Keratinocyte (primary cell): ENCODE measurements at places on chromosomes 6 and 20. TPM values are rescaled to one million over a fixed set of nuclear protein-coding genes. Genes with fewer than 3 reads are reported as not detected.

Gene RIPPLY2
- 0.37 to 0.76 TPM (median 0.60 TPM) in 3 replicates for polyA plus RNA-seq

GRCh38 chr6:151647976-151648639 lies 154.3 kb downstream of the CCDC170 start:
- DNase-seq, result no peak

DNA sequence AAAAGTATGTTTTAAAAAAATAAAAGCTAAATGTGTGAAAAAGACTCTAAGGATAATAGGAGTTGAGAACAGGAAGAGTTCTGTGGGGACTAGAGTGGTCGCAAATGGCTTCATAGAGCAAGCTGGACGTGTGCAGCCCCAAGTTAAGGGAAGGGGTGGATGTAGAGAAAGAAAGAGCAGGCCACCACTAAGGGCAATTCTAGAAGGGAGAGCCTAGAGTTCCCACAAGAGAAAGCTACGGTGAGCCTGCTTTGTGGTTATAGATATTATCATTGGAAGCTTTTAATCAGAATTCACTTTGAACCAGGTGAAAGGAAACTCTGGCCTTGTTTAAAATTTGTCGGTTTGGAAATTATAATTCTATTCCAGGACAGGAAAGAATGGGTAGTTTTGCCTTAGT lies 101.6 kb downstream of the HIVEP2 start:
- DNase-seq, result no peak

DNA sequence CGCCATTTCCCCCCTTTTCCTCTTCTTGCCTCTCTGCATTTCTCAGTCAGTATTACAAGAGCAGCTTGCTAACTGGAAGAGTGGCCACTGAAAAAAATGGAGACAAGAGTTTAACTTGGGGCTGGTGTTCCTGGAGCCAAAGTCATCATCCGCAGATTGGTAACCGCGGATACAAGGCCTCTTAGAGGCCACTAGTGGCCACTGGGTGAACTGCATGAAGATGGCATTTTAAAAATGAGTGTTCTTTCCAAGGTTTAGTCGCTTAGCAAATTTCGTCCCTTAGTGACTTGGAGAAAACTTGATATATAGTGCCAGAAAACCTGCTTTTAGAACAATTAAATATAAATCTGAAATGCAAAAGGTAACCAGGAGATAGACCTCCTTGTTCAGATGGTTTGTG lies 4.8 kb downstream of the F13A1 start:
- DNase-seq, result no peak

GRCh38 chr6:142913036-142913510 lies 31.9 kb downstream of the HIVEP2 start:
- DNase-seq, result no peak

DNA sequence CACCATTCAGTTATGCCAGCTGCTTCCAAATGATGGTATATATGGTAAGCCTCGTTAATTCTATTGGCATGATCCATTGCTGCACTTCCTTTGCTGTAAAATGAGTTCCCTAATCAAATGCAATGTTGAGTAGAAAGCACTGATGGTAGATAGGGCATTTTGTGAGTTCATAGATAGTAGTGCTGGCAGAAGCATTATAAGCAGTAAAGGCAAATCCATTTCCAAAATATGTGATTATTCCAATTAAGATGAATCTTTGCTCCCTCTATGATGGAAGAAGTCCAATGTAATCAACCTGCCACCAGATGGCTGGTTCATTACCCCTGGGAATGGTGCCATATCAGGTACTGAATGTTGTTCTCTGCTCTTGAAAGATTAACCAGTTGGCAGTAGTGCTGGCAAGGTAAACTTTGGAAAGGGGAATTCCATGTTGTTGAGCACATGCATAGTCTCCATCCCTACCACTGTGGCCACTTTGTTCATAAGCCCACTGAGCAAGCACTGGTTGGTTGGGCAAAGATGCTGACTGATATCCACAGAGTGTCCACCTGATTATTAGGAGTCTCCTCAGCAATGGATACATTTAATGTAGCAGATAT lies 5.6 kb upstream of the TBPL1 start:
- no peak for DNase-seq

GRCh38 chr6:39453241-39453640 lies 130.7 kb upstream of the KCNK16 start:
- no peak for DNase-seq

Gene SIRPG
- 0.04 to 0.17 TPM in 2 of 3 replicates, not detected in the other for polyA plus RNA-seq

DNA sequence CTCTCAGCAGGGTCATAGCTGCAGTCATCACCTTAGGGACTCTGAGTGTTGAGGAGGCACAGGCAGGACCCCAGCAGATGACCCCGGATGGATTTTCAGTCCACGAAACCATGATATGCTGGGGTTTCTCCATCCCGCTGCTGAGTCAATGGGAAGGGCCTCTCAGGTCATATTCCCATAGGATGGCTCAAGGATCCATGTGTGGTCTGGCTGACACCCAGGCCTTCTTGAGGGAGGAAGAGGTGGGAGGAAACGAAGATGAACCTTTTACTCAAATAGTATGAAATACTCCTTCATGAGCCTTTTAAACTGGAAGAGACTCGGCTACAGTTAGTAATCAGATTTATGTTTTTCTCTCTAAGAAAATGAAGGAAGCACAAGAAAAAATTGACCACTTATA lies 10.3 kb upstream of the RALY start:
- DNase-seq, result no peak

DNA sequence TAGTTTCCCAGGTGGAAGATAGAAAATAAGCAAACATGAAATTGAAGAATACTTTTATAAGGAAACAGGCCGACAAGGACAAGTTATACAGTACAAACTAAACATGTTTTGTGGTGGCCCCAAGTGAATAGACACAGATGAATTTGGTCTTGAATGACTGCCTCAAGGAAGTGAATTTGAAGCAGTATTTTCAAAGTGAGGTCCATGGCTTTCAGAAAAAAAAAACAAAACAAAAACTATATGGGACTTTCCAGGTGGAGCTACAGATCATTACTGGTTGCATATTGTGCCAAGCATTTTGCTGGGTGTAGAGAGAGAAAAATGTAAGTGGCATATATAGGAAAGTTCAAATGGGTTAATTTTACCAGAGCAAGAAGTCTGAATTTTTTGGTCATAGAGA lies 68.8 kb downstream of the CYB5R4 start:
- DNase-seq, result no peak

- no peak for DNase-seq
These were observed 391 bp downstream of the MAPRE1 start for GRCh38 chr20:32819992-32820697.

DNA sequence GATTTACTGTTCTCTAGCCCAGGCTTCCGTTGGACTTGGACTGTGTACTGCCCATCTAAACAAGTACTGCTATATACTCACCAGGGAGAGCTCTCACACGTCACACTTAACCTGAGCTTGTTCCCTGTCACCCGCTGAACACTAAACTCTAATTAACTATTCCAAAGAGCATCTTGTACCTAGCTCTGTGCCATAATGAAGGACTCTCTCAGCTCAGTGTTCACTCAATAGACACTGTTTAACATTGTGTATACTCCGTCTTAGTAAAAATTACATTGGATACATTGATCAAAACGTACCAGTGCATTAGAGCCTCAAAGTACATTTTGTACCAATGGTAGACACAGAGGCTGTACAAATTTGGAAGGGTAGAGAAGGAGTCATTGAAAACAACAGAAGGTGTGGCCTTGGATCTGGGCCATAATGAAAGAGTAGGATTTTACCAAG lies 55.4 kb upstream of the EPHA7 start:
- DNase-seq, result no peak

DNA sequence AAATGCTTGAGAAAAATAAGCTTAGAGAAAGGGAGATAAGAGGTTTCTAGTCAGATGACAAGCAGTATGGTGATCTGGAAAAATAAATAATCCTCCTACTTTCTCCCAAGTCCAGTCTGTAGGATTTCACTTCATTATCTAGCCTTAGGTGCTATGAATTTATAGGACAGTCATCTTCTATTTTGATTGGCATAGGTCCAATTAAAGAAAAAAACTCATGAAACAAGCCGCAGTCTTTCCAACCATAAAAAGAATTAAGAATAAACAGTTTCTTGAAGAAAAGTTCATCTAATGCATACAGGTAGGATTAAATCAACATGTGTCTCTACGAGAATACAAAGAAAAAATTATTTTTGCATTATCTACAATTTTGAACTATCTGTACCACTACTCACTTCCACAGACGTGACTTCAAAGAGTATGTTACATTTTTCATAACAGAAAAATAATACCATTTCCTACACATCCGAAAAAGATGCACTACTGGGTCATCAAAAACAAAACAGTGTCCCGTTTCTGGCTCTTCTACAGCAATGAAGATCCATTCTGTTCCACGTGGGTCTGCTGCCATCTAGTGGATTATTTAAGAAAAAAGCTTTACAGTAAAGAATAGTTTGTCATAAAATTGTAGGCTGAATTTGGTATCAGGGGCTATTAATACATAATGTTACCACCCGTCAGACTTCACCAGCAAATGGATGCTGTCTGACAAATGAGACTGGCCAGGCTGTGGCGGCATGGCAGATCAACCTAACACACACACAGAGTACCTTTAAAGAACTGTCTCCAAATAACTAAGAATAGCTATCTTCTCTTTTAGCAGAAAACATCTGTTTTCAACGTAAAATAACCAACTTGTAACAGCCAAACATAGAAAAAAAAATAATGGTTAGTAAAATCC lies 28.9 kb downstream of the STX7 start:
- DNase-seq, result peak; percentile 9

- DNase-seq, result no peak
These were observed 7.6 kb upstream of the ITCH start for GRCh38 chr20:34355427-34355826.

DNA sequence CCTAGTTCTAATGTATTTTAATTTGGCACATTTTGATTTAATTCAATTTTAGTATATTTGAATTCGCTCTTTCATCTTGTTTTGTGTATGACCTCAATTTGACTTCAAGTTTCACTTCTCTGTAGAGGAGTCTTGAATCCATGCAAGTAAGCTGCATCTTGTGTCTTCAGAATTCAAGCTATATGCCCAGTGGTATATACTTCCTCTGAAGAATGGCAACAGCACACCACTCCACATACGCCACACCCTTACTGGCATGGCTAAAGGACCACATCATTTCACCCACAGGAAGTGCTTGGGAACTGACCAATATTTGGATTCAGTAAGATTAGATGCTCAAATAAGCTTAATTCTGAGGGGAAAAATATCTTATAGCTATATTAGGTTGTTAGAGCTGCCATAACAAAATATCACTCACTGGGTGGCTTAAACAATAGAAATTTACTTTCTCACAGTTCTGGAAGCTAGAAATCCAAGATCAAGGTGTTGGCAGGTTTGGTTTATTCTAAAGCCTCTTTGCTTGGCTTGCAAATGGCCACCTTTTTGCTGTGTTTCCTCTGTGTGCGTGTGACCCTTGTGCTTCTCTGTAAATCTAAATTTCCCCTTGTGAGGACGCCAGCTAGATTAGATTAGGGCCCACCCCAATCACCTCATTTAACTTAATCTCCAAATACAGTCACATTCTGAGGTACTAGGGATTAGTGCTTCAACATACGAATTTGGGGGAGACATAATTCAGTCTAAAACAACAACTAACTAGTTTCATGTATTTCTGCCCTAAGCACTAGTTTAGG lies 2.8 kb upstream of the ASF1A start:
- DNase-seq, result no peak

- no peak for DNase-seq
These were observed 121.3 kb downstream of the KIF16B start for GRCh38 chr20:16451982-16452381.

- no peak for DNase-seq
These were observed 40.2 kb upstream of the DDR1 start for GRCh38 chr6:30844118-30844535.

Gene GCNT2
- polyA plus RNA-seq, result 5.6 to 9.3 TPM (median 7.3 TPM) in 3 replicates

DNA sequence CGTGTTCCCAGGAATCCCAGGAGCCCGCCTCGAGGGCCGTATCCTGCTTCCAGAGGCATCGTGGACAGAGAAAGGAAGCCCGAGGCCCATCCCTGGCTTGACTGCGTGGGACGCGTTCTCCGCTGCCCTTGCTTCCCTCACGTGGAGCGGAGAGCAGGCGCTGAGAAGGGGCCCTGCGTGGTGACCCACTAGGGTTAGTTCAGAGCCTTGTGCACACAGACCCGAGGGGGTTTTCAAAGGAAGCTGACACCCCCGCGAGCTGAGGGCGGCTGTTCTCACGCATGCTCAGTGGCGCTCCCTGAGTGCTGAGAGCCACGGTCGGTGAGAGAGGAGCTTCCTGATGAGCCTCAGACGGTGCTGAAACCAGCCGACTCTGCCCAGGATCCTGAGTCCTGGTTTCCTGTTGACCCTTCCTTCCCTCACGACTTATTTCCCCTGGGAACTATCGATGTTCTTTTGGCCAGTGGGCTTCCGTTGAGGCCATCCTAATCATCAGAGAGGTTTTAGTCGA lies 28.9 kb upstream of the CCR6 start:
- DNase-seq, result no peak

GRCh38 chr20:57709823-57710799 lies at the start of gene PMEPA1:
TSS of gene PMEPA1 (minus strand) at chr20:57710015. CDS start at chr20:57709582, 433 bp downstream.
- DNase-seq, result no peak

Gene TXNDC5
- 78.4 to 112 TPM (median 110 TPM) in 3 replicates for polyA plus RNA-seq

- DNase-seq, result no peak
These were observed 211.2 kb downstream of the MAFB start for GRCh38 chr20:40477805-40478204.

Gene TMEM244
- 0.12 TPM in 1 of 3 replicates, not detected in the others for polyA plus RNA-seq

Gene CPNE1
- polyA plus RNA-seq, result 95.3 to 171 TPM (median 111 TPM) in 3 replicates
